ENCODE measurements at places on chromosomes 3 and 15.

DNA sequence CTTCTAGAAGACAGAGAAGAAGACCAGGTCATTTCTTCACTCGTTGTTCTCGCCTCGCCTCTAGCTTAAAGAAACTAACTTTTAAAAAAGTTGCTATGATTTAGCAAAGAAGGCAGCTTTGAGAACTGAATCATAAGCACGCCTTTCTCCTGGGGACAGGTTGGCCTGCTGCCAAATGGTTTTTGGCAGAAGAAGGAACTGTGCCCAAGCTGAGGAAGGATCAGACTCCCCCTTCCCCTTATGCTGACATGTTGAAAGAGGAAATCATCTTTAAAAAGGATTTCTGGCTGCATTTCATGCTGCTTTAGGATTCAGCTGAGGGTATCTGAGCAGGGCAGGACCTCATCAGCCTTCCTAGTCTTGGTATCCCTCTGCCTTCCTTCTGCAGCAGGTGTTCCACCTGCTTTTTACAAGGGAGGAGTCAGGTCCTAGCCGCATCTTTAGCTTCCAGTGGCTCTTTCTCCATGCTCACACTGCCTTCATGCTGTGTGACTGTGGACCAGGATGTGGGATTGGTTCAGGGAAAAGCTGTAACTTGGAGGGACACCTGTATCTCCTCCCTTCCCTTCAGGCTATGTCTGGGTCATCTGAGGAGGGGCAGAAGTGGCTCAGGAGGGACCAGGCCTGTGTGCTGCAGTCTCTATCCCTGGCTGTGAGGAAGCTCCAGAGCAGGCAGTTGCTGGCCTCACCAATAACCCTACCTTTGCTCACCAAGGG is 34.1 kb upstream of the HACD2 start:
- DNase-seq = no peak

- DNase-seq = no peak
Measured at GRCh38 chr3:78427303-78427702, 1340.5 kb downstream of the ROBO1 start.

GRCh38 chr3:185939721-185940120 is 1.9 kb upstream of the TRA2B start:
- DNase-seq = no peak

- no peak for DNase-seq
Measured at GRCh38 chr3:38317192-38317759, 29.3 kb upstream of the XYLB start.

- no peak for DNase-seq
Measured at GRCh38 chr15:29805043-29805707, 17.1 kb downstream of the TJP1 start.

DNA sequence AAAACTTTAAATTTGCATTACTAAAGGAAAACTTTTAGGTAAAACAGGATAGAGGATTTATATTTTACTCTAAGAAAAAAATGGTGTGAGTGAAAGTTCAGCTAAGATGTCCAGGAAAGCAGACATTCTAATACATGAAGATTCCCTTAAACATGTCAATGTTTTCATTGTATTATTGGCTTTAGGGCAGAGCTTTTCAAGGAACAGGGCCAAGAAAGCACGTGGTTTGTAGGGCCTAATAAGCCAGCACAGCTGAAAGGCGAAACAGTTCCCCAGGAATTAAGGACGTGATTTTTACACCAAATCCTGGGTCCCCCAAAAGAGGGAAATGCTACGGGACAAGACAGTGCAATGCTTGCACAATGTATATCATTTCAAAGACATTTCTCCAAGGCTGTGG is 48.6 kb upstream of the MKRN3 start:
- DNase-seq = no peak

- no peak for DNase-seq
Measured at GRCh38 chr3:164419220-164419619, 659.1 kb downstream of the SI start.

DNA sequence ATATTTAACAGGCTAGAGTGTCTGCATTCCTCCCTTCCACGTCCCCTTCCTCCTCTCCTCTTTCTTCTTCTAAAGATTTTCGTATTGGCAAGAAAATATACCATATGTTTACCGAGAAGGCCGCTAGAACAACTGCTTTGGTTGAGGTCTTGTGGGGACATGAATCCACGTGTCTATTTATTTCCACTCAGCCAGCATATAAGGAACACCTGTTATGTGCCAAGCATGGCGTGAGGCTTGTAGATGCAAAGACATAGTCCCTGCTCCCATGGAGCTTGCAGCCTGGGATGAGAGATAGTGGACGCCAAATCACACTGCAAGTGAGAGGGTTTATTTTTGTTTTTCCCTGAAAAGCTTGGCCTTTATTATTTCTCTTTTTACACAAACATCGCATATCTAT is 57.1 kb downstream of the SLC7A14 start:
- DNase-seq = no peak

DNA sequence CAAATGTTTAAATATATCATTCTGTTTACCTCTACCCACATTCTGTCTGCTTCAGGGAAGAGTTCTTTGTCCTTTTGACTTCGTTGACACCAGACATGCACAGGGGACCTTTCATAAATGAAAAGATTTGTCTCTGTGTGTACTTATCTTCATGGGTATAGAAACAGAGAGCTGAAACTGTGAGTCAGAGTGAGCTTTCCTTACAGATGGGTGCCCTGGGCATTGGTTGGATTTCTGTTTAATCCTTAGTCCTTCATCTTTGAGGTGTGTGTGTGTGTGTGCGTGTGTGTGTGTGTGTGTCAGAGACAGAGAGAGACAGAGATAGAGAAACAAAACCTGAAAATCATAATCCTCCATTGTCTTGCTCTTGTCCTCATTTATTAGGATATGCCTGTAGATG is 517.4 kb downstream of the TUSC7 start:
- no peak for DNase-seq

GRCh38 chr3:24158761-24159454 is 213.8 kb downstream of the NR1D2 start:
- no peak for DNase-seq

DNA sequence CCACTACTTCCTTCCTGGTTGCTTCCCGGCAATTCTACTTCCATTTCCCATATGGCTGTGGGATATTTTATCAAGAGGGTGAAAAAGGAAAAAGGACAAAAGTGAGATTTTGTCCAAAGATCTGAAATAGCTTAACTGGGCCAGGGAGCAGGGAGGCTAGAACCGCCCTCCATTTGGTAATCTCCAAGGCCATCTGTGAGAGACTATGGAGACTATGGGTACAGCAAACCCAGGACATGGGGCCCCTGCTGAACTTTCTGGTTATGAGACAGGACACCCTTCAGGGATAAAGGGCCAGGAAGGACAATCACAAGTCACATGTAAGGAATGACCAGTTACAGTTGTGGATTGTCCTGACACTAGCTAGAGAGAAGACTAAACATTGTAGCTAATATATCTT is 24.3 kb downstream of the ZSCAN2 start:
- no peak for DNase-seq

DNA sequence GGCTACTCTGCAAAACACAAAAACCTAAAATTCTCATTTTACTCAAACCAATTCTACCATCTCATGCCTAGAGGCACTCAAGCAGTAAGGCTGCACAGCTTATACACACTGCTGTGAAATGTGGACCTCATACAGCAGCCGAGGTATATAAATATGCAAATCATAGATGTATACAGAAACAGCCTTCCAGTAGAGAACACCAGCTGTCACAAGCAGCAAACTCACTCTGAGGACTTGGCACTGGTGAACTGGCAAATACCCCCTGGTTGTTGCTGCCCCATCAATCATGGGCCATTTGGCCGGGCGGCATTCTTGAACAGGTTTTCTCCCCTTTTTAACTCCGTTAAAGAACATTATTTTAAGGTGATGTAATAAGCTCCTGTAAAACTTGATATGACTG is 378.0 kb downstream of the LSAMP start:
- DNase-seq = no peak

DNA sequence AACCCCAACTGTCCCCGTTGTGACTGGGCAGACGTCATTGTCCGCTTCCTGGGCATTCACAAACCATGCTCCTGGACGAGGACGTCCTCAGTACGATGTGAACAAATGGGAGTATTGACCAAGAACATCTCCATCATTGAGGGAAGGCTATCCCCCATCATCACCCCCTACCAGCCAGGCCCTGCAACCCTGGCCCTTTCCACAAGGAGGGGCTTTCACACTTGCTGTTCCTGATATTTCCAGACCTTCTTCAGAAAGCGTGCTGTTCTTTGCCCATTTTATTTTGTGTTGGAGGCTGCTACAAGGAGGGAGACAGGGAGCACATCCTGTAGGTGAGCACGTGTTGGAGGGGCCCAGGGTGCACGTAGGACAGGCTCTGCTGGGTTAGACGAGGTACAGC is 277.0 kb upstream of the LRRC3B start:
- DNase-seq = no peak

GRCh38 chr15:53843869-53844569 is 84.6 kb upstream of the WDR72 start:
- no peak for DNase-seq

DNA sequence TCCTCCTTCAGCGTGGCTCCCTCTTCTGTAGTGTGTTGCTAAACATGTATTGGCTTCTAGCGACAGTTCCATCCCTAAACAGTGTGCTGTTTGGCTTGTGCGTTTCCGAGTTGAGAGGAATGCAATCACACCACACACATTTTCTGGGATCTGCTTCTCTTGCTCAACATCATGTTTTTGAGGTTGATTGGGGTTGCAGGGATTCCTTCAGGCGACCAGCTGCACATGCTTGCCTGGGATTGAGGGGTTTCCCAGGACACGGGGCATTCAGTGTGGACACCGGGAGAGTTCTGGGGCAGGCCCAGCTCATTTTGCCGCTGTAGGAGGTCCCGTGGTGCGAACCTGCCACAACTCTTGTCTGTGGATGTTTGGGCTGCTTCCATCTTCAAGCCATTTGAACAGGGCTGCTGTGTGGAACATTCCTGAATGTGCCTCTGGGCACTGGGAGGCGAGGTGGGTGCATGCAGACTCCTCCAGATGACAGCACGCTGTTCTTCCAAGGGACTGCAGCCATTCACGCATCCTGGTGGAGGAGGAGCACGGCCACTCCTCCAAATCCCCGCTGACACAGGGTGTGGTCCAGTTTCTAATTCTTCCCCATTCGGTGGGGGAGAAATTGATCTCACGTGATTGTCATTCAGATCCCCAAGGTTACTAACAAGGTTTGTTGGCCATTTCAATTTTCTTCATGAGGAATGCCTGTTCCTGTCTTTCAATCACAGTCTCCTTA is 82.8 kb downstream of the PLXNA1 start:
- no peak for DNase-seq

DNA sequence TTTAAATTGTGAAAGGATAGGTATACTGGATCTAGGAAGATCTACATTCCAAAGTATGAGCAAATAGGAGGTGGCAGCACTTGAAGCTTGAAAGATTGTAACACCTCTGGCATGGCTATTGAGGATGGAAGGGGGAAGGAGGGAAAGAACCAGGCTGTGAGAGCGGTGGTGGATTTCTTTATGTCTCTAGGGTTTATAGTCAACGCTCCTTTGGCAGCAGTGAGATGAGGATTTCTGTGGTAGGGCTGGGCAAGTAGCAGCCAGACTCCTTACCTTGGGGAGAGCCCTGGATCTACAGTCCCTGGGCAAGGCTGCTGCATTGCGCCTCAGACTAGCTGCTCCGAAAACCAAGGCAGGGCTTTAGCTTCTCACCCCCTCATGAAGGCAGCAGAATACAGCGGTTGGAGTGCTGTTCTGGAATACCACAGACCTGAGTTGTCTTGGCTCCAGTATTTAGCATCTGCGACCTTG is 53.2 kb downstream of the MEF2A start:
- no peak for DNase-seq

- no peak for DNase-seq
Measured at GRCh38 chr15:76293361-76293760, 17.9 kb downstream of the ETFA start.

GRCh38 chr3:20376665-20377217 is 190.7 kb upstream of the SGO1 start:
- DNase-seq = no peak

- no peak for DNase-seq
Measured at GRCh38 chr15:69018951-69019350, 4.5 kb downstream of the NOX5 start.

DNA sequence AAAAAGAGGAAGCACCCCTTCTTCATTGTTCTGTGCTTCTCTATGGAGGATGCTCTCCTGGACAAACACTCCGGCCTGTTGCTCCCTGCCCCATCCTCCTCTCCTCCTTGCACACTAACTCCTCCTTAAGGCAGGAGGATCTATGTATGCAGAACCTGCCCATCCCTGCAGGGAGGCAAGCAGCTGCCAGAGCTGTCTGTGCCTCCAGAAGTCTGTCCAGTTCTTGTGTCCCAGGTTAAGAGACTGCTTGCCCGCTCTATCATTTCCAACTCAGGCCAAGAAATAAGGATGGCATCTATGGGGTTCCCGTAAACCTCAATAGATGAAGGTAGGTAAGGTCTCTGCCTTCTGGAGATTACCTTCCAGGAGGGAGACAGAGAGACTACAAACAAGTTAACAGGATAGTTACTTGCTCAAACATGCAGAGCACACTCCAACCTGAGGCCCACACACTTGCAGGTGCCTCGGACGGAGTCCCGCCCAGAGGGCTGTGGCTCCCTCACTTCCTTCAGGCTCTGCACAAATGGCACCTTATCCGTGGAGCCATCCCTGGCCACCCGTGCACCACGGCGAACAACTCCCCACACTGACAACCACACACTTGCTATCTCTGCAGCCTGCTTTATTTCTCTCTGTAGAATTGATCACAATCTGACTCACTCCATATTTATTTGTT is 6.9 kb downstream of the XXYLT1 start:
- no peak for DNase-seq

GRCh38 chr15:25175033-25175788 is 220.4 kb downstream of the SNRPN start:
- no peak for DNase-seq

GRCh38 chr3:151526757-151527156 is 65.9 kb upstream of the IGSF10 start:
- DNase-seq = no peak

DNA sequence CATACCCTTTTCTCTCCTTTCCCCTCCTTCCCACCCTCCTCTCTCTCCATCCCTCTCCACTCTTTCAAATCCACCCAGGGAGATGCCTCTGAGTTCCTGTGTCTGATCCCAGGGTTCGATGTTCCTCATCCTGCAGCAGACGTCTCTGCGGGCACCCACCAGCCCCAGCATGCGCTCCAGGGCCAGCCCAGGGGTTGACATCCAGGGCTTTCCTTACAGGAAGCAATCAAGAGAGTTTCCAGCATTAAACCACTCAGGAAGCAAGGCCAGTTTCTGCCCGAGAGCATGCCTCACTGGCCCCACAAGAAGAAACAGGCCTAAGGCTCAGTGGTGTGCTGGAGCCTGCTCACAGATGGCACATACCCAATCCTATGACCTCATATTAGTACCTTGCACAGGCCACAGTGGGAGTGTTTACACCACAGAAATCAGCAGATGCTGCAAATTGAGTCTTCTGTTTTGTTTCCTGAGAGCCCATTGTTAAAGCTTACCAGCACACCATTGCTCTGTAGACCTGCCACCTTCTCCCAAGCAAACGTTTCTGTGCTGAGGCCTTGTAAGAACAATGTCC is 13.2 kb downstream of the SLC6A1 start:
- DNase-seq = no peak

DNA sequence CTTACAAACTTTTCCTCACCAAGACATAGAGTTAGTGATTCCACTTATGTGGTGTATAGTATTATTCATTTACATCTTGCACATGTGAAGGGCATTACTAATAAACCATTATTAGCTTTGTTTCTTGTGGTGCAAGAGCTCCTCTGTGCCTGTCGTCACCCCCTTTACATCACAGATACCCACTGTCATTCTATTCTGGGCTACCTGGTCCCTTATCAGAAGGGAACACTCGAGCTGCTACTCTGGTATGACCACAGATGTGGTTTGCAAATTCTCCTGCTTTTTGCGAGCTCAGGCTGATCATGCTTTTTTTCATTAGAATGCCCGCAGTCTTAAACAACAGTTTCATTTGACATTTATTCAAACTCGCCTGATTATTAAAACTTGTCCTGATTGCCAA is 13.9 kb upstream of the SENP2 start:
- no peak for DNase-seq
